B cell (primary cell): ENCODE measurements at places on chromosomes 7 and 10.
A peak's percentile ranks its signal among the peaks of the same experiment; 100 is the strongest.

- no peaks in the 10 kb centered on the region for H3K27me3 ChIP-seq
- H3K4me3 ChIP-seq = no peak overlapping the region
- no peaks in the 10 kb centered on the region for H3K36me3 ChIP-seq
- H3K4me1 ChIP-seq = no peaks in the 10 kb centered on the region
- no peak for DNase-seq
- no peak overlapping the region for H3K27ac ChIP-seq
Measured at GRCh38 chr10:109835257-109835656, 88.1 kb downstream of the XPNPEP1 start.

- H3K4me3 ChIP-seq = no peak overlapping the region
- no peaks in the 10 kb centered on the region for H3K36me3 ChIP-seq
- H3K4me1 ChIP-seq = no peaks in the 10 kb centered on the region
- H3K27ac ChIP-seq = no peak overlapping the region
Measured at GRCh38 chr7:108265007-108265406, 134.8 kb upstream of the LAMB4 start.

GRCh38 chr7:122884186-122884585 is 2.1 kb downstream of the CADPS2 start:
- no peak for DNase-seq
- no peak overlapping the region for H3K27ac ChIP-seq
- H3K4me3 ChIP-seq = no peak overlapping the region

DNA sequence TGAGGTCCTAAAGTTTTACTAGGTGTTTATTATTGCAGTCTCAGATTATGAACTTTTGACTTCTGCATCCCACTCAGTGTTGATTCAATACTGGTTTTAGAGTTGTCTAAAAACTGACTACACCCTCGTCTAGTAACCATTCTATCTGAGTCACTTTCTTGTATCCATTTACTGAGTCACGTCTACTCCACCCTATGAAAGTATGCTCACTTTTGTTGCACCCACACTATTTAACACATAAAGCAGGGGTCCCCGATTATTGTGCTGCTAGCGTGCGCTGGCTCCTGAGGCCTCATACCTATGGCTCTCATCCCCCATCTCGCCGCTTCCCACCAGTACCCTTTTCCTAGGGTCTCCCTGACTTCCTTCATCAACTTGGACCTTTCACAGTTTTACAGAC is 2.0 kb downstream of the SAMD9 start:
- no peak for DNase-seq
- no peaks in the 10 kb centered on the region for H3K27me3 ChIP-seq
- H3K27ac ChIP-seq = no peak overlapping the region
- no peaks in the 10 kb centered on the region for H3K36me3 ChIP-seq
- H3K4me3 ChIP-seq = peak overlapping the region; percentile 85
- H3K4me1 ChIP-seq = peaks cover 18% of the 10 kb centered on the region

DNA sequence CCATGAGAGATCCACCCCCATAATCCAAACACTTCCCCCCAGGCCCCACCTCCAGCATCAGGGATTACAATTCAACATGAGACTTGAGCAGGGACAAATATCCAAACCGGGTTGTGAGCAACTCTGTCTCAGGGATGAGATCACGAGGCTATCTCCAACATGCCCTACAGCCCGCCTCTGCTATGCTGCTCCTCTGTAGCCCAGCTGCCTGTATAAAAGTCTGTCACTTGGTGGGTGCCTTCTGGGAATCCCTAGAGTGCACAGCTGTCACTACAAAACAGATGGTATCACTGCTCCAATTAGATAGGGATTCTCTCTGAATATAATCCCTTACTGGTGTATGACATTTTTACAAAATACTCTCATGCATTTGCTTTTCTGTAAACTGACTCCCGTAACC is 114.9 kb upstream of the NANOS1 start:
- H3K4me3 ChIP-seq = no peak overlapping the region
- no peak for DNase-seq
- no peaks in the 10 kb centered on the region for H3K36me3 ChIP-seq
- H3K4me1 ChIP-seq = no peaks in the 10 kb centered on the region

DNA sequence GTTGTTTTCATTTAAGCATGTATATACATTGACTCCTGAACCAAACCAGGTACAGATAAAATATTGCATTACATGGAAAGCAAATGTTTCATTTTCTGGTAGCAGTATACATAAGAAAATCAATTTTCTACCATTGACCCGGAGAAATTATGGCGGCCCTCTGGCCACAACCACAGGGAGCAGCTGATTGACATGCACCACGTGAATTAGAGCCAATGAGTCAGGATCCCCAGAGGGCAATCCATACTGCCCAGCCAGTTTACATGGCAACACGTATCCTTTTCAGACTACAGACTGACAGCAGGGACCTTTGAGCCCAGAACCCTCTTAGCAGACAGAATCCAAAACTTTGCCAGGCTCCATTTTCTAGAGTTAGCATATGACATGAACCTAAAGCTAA is 272.2 kb upstream of the NEBL start:
- H3K4me3 ChIP-seq = no peak overlapping the region
- peaks cover 14% of the 10 kb centered on the region for H3K27me3 ChIP-seq
- H3K27ac ChIP-seq = no peak overlapping the region
- H3K36me3 ChIP-seq = no peaks in the 10 kb centered on the region
- H3K4me1 ChIP-seq = no peaks in the 10 kb centered on the region

GRCh38 chr10:4234661-4235060 is 449.7 kb upstream of the KLF6 start:
- no peaks in the 10 kb centered on the region for H3K27me3 ChIP-seq
- no peak for DNase-seq
- no peak overlapping the region for H3K4me3 ChIP-seq
- H3K27ac ChIP-seq = no peak overlapping the region
- H3K36me3 ChIP-seq = no peaks in the 10 kb centered on the region

- H3K4me1 ChIP-seq = no peaks in the 10 kb centered on the region
- no peaks in the 10 kb centered on the region for H3K36me3 ChIP-seq
- no peak overlapping the region for H3K27ac ChIP-seq
- no peak for DNase-seq
- no peaks in the 10 kb centered on the region for H3K27me3 ChIP-seq
Measured at GRCh38 chr10:90319188-90319914, 538.5 kb downstream of the HTR7 start.
